RWPE2 (cell line): ENCODE measurements at places on chromosomes 13 and 19.

DNA sequence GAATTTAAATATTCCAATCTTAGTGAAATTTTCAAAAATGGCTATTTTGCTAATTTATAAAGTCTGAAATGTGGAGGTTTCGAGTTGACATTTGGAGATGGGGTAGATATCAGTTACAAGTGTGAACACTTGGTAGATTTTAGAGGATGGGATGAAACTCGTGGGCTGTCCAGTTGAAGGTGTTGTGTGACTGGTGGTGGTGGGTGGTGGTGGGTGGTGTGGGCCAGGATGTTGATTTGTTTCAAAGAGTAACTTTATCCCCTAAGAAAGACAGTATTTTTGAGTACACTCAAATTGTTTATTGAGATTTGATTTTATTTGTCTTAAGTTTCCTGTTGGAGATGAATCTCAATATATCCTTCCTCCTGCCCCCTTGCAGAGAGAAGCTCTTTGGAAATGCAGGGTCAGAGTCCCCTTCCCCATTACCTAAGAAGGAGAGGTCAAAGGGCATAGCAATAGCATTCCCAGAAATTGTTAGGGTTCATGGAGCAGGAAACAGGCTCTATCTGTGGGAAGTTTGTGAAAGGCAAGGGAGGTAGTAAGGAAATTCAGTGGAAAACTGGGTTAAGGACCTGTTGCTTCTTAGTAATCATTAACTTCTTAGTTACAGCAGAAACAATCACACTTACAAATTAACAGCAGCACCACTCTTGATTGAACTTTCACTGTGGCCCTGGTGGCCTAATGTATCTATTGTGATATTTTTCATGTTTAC, 133.6 kb upstream of the RNF113B start:
- no peak for DNase-seq

DNA sequence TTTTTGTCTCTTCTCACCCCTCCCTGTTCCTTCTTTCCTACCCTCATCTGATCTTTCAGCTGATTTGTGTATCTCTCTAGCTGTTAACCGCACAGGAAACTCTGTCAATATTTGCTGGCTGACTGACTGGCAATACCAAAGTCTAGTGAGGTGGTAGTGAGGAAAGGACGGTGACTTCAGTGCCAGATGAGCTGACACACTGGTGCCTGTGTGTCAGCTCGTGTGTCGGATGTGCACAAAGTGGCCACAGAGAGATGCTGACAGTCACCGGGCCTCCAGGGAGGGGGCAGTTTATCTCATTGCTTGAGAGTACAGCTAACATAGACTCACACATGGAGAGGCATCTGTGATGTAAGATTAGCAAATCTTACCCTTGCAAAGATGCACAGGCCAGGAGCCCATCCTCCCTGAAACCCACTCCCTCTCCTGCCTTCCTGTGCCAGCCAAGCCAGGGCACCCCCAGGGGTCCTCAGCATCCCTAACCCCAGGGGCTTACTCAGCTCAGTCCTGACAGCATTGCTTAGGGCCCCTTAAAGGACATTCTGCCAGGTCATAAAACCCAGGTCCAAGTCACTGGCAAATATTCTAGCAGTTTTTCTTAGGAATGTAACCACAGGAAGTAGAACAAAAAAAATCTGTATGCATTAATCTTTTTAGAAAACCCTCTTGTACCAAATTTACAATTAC, 80.2 kb downstream of the SHISA2 start:
- no peak for DNase-seq

DNA sequence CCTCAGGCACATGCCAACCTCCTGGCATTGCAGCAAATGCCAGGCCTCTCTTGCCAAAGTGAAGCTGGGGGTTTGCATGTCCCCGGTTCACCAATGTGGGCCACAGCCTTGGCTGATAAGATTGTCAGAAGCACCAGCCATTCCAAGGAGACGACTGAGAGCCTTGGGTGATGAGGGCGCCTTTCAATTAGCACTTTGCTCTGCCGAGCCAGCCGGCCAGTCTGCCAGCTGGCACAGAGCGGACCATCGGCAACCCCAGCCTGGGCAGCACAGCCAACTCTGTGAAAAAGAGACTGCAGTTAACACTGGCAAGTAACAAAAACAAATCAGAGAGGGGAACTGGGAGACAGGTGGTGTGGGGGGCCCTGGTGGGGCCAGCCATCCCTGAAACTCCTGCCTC, 67.3 kb downstream of the EFNB2 start:
- DNase-seq: no peak

GRCh38 chr13:41622432-41623429, 165.4 kb downstream of the RGCC start:
- DNase-seq: no peak

- DNase-seq: no peak
These were observed 6.9 kb downstream of the ZNF784 start for GRCh38 chr19:55617426-55617825.

DNA sequence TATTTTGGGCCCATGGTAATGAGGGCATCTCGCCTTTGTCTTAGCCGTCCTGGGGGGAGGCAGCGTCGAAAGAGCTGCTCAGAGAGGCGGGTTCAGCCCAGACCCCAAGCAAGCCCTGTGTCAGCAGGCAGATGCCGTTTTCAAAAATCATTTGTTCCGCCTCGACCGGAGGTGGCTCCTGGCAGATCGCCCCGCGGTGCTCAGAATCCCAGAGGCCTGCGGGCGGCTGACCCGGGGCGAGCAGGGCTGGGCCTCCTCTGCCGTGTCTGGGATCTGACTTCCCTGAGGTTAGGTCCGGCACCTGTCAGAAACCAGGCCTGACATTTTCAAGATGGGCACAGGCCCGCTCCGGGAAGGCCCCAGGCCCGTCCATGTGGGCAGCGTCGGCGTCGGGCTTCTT, 36.1 kb downstream of the CRTC1 start:
- DNase-seq: no peak

DNA sequence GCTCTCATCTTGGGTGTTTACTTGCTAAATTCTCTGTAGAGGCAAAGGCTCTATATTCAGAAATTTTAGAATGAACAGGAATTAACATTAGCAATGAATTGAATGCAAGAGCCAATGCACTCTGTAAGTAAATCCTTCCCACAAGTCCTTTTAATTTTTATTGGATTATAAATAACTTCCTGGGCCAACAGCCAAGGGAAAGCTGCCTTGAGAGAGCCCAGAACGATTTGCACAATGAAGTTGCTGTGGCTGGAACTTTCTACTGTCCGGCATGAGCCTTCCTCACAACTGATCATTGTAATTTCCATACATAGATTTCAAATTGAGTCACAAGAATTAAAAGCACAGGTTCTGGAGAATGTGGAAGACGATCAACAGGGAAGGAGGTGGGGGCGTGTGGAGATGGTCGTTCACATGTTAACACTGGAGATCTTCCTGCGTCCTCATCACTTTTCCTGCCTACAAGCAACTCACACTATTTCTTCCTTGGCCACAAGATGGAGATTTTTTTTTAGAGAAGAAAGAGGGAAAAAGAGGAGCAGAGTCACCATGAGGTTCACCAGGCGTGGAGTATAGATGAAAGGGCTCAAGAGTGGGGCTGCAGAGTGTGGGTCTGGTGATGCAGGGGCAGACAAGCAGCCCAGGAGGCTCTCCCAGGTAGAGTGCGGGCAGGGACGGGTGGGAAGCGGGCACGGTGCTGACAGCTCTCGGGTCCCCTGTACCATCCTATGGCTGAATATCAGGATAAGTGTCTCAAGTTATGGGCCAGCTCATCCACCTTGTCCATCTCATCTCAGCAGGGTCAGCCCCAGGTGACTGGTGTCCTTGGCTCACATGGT, 110.7 kb downstream of the SOX1 start:
- DNase-seq: no peak

- DNase-seq: no peak
These were observed 10.5 kb upstream of the SAMD1 start for GRCh38 chr19:14101003-14101545.

- DNase-seq: no peak
These were observed 184.4 kb downstream of the NALCN start for GRCh38 chr13:101231751-101232428.

- no peak for DNase-seq
These were observed 10.2 kb upstream of the SLC7A9 start for GRCh38 chr19:32879741-32880140.

- no peak for DNase-seq
These were observed 288.0 kb upstream of the MAB21L1 start for GRCh38 chr13:35764326-35765015.

DNA sequence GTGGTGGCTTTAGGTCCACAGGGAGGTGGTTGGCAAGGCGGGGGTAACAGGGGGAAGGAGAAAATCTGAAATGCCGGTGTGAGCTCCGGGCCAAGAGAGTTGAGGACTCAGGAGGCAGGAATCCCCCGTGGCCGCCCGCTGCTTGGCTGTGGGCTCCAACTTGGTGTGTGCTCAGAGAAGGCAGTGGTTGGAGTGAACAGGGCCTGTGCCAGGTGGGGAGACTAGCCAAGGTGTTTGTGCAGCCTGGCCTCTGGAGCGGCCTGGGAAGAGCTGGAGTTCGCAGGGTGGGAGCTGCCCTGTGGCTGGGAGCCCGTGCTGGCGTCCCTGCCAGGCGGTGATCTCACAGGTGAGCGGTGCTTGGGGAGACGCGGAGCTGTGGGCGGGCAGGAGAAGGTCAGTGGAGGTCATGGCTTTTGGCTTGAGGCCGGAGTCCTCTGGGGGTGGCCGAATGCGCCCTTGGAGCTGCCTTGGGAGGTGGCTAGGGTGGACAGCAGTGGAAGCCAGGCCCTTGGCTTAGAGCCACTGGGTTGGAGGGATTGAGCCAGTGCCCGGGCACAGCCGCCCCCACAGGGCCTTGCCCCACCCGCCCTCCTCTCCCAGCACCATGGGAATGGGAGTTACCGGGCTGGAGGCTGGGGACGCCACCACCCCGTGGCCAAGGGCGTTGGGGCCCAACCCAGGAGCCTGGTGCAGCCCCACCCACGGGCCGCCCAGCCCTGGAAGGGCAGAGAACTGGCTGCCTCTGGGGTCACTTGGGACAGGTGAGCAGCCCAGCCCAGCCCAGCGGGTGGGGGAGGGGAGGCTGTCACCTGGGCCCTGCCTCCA, 7.1 kb upstream of the CIRBP start:
- no peak for DNase-seq

- no peak for DNase-seq
These were observed 41.9 kb downstream of the CERS4 start for GRCh38 chr19:8251025-8251472.

DNA sequence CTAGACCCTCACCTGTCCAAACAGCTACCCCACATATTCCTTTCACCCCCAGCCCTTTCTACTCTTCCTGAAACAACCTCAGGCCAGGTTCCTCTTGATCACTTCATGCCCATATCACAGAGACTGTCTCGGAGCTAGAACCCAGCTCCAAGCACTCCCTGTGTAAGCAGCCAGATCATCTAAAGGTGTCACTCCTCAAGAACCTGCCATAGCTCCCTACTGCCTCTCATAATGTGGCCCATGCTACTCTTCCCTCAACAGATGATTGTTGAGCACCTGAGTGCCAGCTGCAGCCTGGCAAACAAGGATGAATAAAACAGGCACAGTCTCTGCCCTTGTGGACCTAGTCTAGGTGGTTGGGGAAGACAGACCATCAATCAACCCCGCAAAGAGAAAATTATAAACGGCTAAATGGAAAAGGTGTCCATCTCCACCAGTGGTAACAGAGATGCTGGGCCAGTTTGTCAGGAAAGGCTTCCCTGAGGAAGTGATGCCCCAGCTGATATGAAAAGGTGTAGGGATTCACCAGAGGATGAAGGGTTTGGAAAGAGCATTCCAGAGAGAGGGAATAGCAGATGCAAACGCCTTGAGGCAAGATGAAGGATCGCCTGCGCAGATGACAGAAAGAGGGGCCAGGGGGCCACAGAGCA, 8.3 kb downstream of the EPS15L1 start:
- no peak for DNase-seq

DNA sequence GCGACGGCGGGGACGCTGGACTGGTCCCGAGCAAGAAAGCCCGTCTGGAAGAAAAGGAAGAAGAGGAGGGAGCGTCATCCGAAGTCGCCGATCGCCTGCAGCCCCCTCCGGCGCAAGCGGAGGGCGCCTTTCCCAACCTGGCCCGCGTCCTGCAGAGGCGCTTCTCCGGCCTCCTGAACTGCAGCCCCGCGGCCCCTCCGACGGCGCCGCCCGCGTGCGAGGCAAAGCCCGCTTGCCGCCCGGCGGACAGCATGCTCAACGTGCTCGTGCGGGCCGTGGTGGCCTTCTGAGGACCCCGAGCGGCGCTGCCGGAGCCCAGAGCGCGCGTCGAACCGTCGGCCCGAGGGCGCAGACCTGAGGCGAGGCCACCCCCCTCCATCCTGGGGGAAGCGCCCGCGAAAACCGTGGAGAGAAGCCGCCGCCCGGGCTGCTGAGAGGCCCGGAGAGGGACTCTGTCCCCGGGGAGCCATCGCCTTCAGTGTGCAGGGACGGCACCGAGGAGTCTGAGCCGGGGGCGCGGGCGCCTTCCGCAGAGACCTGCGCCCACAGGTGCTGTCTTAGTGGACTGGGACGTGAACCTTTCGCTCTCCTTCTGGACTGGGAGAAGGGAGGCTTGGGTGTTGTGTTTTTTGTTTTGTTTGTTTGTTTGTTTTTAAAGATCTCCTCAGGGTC, 3.5 kb downstream of the IER2 start:
- DNase-seq: no peak

DNA sequence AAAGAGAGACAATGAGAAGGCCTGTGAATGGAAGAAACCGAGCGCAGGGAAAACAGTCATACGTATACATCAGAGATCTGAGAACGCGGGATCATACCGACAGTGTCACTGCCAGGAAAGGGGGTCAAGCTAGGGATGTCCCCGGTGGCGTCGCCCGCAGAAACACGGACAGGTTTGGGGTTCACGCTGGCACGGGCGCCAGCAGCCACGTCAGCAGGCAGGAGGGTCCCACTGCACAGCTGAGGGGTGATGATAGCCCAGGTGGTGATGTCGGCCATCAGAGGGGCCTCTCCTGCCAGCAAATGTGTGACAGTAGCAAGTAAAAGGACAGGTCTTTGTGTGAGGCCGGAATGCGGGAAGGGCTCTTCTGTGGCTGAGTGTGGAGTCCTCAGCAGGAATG, 3.4 kb upstream of the ZNF229 start:
- no peak for DNase-seq

DNA sequence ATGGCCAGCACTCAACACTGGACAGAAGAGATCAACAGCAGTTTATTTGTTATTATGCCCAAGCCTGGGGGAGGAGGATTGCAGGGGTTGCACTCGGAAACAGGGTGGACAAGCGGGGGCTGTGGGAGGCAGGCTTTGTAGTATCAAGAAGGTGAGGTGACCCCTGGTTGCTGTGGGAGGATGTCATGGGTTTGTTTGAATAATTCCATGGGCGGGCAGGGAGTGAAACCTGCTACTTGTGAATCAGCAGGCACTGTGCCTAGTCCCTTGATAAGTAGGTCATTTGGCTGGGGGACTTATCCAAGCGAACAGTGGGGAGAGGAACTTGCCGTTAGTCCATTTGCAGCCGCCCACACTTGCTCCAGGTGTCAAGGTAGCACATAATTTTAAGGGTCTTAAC, 84.4 kb upstream of the KCTD15 start:
- no peak for DNase-seq

DNA sequence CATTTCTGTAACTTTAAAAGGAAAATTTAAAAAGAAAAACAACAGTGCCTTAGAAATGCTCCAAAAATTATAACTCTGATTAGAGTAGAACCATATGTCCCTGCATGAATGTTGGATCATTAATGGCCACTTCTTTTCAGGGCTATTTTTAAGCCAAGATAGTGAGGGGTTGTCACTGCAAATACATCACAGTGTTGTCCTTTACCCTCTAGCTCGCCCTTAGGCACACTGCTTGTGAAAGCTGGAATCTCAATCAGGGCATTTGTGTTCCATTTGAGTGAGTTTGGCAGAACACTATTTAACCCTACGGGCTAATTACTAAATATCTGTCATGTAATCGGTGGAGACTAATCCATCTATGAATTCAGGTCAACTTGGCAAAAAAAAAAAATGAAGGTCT, 212.2 kb downstream of the NHLRC3 start:
- DNase-seq: no peak
